Activated CD4-positive, alpha-beta memory T cell treated with anti-CD3 and anti-CD28 coated beads for 36 hours (primary cell): ENCODE measurements at places on chromosomes 6 and 20. TPM values are rescaled to one million over a fixed set of nuclear protein-coding genes. Genes with fewer than 3 reads are reported as not detected.

DNA sequence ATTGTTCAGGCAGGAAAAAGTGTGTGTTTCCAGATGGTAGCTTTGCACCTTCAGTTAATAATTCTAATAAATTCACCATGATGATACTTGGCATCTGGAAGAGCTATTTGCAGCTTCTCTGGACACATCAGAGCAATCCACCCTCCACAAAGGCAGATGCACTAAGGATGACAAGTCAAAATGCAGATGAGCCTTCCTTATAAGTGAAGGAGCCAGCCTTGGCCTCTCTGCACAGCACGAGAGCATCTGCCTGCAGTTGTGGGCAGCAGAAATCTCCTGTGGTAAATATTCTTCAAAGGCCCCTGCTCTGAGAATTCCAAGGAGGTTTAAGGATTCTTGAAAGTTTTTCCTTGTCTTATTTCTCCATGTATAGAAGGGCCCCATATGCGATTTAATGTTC lies 6.9 kb upstream of the POM121L2 start:
- no peak overlapping the region for H3K4me3 ChIP-seq
- no peak for DNase-seq
- H3K36me3 ChIP-seq: no peaks in the 10 kb centered on the region
- peaks cover 12% of the 10 kb centered on the region for H3K27me3 ChIP-seq

DNA sequence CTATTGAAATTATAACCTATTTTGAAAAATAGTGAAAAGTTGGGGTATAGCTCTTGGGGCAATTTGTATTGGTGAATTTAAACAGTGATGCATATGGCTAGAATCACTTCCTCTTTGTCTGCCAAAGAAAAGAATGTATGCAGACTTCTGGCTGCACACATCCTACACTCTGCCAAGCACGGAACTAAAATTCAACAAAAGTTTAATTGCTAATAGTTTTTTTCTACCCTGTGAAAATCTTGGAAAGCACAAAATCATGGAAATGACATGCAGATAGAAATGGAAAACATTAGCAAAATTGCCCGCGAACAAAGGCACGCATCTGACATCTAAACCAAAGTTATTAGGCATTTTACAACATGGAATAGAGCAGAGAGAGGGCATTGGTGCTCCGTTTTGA lies 106.4 kb upstream of the PDE10A start:
- peaks cover 7% of the 10 kb centered on the region for H3K27me3 ChIP-seq
- H3K4me3 ChIP-seq: no peak overlapping the region
- DNase-seq: no peak
- H3K4me1 ChIP-seq: no peaks in the 10 kb centered on the region

Gene CALHM5
- not detected for total RNA-seq

DNA sequence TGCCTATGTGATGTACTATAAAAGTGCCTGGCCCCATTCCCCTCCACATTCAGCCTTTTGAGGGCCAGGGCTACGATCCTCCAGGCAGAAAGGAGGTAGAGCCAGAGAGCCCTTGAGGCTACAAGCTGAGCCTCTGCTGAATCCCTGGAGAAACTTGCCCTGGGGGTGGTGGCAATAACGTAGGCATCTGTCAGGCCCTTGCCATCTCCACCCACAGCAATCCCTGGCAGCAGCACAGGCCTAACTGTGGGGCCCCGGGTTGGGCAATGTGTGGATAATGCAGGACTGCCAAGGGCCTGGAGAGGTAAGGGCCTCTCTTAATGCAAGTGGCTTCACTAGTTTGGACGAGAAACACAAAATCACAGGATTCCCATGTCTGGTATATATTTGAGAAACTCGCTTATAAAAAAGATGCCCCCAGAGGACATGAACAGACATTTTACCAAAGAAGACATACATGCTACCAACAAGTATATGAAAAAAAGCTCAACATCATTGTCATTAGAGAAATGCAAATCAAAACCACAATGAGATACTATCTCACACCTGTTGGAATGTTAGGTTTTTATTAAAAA lies 99.0 kb downstream of the QRSL1 start:
- H3K4me3 ChIP-seq: no peak overlapping the region
- H3K4me1 ChIP-seq: no peaks in the 10 kb centered on the region
- no peak for DNase-seq
- no peaks in the 10 kb centered on the region for H3K36me3 ChIP-seq
- H3K27me3 ChIP-seq: no peaks in the 10 kb centered on the region

DNA sequence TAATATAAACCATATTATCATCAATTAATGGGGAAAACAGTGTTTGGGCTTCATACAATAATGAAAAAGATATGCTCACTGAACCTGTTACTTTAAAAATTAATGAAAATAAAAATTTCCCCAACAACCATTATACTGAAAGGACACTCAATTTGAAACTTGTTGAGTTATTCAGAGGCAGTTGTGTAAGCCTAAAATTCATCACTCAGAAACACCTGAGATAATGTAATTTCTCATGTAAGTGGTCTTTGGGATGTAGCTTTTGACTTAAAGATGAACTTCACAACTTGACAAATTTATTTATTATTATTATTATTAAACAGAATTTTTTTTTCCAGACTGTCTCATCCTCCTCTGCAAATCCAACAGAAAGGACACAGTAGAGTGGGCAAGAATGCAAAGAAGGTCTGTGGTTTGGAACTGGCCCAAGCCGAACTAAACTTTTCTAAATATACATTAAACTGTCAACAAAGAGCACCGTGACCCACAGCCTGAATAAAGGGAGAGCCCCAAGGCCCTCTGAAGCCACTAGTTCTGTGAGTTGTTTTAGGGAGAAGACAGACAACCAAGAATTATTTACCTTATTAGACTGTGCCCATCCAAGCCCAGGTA lies 32.2 kb upstream of the HEY2 start:
- no peak overlapping the region for H3K4me3 ChIP-seq
- DNase-seq: no peak
- H3K27ac ChIP-seq: no peak overlapping the region
- H3K27me3 ChIP-seq: peaks cover 5% of the 10 kb centered on the region
- no peaks in the 10 kb centered on the region for H3K36me3 ChIP-seq
- peaks cover 6% of the 10 kb centered on the region for H3K4me1 ChIP-seq

- no peak for DNase-seq
- peaks cover 41% of the 10 kb centered on the region for H3K27me3 ChIP-seq
Measured at GRCh38 chr6:39040080-39040673, 8.4 kb upstream of the GLP1R start.

DNA sequence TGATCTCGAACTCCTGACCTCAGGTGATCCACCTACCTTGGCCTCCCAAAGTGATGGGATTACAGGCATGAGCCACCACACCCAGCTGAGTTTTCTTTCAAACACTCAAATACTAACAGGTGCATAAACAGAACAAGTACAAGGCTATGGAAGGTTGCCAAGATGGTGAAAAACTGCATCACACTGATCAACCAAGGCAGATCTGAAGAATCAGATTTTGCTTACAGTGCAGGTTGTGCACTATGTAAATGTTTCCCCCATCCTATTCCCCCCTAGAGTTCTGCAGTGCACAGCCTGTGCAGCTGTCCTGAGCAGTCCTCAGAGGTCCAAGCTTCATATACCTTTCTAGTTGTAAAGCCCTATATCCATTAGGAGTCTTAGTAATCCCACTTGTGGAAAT lies 73.0 kb downstream of the GFRA4 start:
- no peaks in the 10 kb centered on the region for H3K27me3 ChIP-seq
- DNase-seq: no peak
- H3K4me1 ChIP-seq: no peaks in the 10 kb centered on the region
- H3K4me3 ChIP-seq: no peak overlapping the region

DNA sequence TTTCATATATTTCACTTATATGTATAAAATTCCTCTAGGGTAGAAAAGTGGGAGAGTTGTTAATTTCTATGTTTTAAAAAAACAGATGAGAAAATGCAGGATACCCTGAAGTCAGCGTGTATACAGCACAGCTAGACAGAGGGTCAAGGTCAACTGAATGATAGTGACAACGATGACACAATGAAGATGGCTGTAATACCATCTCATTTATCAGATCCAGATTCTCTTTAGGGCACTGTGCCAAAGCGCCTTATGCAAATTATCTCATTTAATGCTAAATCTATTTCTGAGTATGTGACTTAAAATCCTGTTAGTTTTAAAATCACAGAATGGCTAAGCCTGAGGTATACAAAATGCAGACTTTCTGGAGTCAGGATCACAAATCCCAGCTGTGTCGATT lies 431.4 kb upstream of the RUNX2 start:
- H3K4me3 ChIP-seq: no peak overlapping the region
- H3K36me3 ChIP-seq: peaks cover 8% of the 10 kb centered on the region
- H3K4me1 ChIP-seq: peaks cover 4% of the 10 kb centered on the region
- H3K27me3 ChIP-seq: no peaks in the 10 kb centered on the region
- DNase-seq: no peak
- no peak overlapping the region for H3K27ac ChIP-seq

DNA sequence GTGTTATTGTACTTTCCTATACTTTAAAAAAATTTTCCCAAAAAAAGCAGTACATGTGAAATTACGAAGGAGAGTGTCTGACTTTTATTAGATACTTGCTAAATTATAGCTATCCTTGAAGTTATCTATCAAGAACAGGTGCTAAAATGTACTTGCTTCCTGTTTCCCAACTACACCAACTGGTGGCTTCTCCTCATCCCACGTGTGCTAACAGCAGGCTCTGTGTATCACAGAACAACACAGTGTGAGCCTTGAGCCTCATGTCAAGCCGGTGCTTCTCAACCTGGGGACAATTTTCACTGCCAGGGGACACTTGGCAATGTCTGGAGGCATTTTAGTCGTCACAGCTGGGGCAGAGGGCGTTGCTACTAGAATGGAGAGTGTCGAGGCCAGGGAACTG lies 36.2 kb upstream of the CDYL start:
- DNase-seq: no peak
- H3K36me3 ChIP-seq: no peaks in the 10 kb centered on the region
- H3K4me3 ChIP-seq: no peak overlapping the region

- H3K4me3 ChIP-seq: no peak overlapping the region
- H3K27me3 ChIP-seq: no peaks in the 10 kb centered on the region
- no peaks in the 10 kb centered on the region for H3K36me3 ChIP-seq
- no peaks in the 10 kb centered on the region for H3K4me1 ChIP-seq
- DNase-seq: no peak
Measured at GRCh38 chr6:55957961-55958422, 82.6 kb upstream of the BMP5 start.

Gene BCAS4
- total RNA-seq: 11.0 TPM

DNA sequence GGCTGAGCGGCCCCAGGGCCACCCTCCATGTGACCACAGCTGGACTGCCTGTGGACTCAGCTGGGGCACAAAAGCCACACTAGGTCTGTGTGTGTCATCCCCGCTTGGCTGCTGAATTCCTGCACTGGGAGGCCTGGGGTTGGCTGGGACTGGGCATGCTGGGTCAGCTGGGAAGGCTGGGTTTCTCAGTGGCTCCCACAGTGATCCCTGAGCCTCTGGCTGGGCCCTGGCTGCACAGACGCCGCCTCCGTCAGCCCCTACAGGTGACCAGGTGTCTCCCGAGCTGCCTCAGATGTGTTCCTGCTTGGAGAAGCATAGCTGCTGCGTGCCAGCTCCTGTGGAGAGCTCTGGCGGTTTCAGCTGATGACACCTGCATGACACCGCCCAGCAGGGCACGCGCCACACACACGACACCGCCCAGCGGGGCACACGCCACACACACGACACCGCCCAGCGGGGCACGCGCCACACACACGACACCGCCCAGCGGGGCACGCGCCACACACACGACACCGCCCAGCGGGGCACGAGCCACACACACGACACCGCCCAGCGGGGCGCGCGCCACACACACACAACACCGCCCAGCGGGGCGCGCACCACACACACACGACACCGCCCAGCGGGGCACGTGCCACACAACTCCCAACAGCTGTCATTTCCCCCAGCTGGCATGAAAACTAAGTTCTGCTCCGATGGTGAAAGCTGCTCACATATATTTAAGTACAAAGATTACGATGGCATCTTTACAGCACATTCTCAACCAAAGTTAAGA lies 88.8 kb downstream of the TAF4 start:
- H3K27me3 ChIP-seq: no peaks in the 10 kb centered on the region
- no peak overlapping the region for H3K27ac ChIP-seq
- DNase-seq: no peak
- peaks cover 38% of the 10 kb centered on the region for H3K36me3 ChIP-seq
- H3K4me3 ChIP-seq: no peak overlapping the region
- H3K4me1 ChIP-seq: peaks cover 3% of the 10 kb centered on the region

- no peak overlapping the region for H3K27ac ChIP-seq
- peaks cover 65% of the 10 kb centered on the region for H3K4me1 ChIP-seq
- H3K36me3 ChIP-seq: peaks cover 19% of the 10 kb centered on the region
- no peaks in the 10 kb centered on the region for H3K27me3 ChIP-seq
- no peak overlapping the region for H3K4me3 ChIP-seq
- no peak for DNase-seq
Measured at GRCh38 chr6:130136798-130137197, 86.0 kb downstream of the SAMD3 start.

DNA sequence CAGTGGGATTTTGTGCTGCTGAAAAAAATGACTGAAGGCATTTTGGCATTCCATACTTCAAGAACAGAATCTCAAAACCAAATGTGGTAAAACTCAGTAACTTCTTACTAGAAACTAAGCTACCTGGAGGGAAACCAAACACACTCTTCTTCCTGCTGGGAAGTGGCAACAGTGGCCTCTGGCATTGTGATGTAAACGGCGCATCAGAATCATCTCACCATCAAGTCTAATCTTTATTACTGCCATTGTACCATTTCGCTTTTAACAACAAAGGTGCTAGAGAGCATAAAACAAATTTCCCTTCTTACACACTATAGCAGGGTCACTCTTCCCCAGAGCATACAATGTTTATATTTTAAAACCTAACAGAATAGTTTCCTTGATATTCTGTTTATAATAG lies 101.6 kb upstream of the CEP162 start:
- no peak overlapping the region for H3K4me3 ChIP-seq
- no peaks in the 10 kb centered on the region for H3K36me3 ChIP-seq
- H3K27me3 ChIP-seq: no peaks in the 10 kb centered on the region
- H3K4me1 ChIP-seq: no peaks in the 10 kb centered on the region
- H3K27ac ChIP-seq: no peak overlapping the region

Gene MYLK2
- 0.43 TPM for total RNA-seq

Gene DEFB119
- not detected for total RNA-seq

Gene DNAH8
- total RNA-seq: 0.02 TPM

GRCh38 chr6:56534680-56535419 lies 107.8 kb downstream of the DST start:
- H3K4me3 ChIP-seq: no peak overlapping the region
- no peaks in the 10 kb centered on the region for H3K27me3 ChIP-seq
- no peak overlapping the region for H3K27ac ChIP-seq
- no peak for DNase-seq
- no peaks in the 10 kb centered on the region for H3K4me1 ChIP-seq

DNA sequence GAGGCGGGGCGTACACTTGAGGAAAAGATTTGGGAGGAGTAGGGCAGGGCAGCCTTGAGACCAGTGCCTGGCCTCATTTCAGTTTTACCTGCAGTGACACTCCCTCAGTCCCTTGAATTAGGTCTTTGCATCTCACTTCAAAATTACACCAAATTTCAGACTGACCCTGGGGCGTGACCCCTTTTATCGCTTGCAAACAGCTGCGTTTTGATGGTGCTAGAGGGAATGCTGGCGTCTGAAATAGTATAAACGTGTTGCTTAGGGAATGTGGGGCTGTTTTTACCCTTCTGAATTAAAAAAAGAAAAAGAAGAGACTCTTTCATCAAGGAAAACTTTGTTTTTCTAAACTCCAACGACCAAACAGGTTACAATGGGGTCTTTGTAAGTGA lies 21.0 kb downstream of the COL9A1 start:
- H3K27me3 ChIP-seq: peaks cover 39% of the 10 kb centered on the region
- H3K4me1 ChIP-seq: no peaks in the 10 kb centered on the region
- no peak overlapping the region for H3K27ac ChIP-seq
- no peak overlapping the region for H3K4me3 ChIP-seq
- DNase-seq: no peak

GRCh38 chr6:72861935-72862432 lies 240.1 kb downstream of the KCNQ5 start:
- H3K36me3 ChIP-seq: no peaks in the 10 kb centered on the region
- no peak overlapping the region for H3K4me3 ChIP-seq
- no peak overlapping the region for H3K27ac ChIP-seq
- H3K27me3 ChIP-seq: no peaks in the 10 kb centered on the region

Gene SNX21
- total RNA-seq: 1.8 TPM
